ENCODE measurements at places on chromosomes 3 and 15.
A peak's percentile ranks its signal among the peaks of the same experiment; 100 is the strongest.

- DNase-seq, result no peak
Observed at GRCh38 chr15:42602501-42602900, 27.1 kb downstream of the STARD9 start.

DNA sequence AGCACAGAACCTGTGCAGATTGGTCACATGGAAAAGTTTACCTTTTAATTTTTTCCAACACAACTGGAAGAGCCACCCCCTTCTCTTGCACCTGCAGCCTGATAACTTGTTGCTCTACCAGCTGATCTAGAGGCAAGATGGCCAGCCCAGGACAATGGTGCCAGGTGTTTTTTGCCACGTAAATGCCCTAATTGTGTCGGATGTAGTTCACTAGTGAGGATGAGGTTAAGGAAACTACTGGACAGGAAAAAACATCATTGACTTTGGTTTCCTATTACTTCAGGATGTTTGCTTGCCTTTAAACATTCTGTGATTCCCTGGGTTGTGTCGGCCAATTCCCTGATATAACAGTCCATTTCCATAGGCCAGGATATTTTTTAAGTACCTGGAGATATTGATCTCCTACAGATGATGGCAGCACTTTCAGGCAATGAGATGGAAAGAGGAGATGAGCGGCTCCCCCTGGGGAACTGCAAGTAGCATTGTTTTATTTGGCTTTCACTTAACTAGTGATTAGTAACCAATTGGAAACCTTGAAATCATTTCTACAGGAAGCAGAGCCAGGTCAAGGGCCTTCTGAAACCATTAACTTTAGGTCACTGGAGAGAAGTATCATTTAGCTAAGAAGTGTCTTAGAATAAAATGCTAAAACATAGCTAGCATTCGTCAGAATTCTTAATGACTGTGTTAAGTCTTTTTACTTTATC is 72.5 kb downstream of the OSBPL10 start:
- no peak for DNase-seq

GRCh38 chr3:88460369-88460768 is 310.6 kb downstream of the C3orf38 start:
- DNase-seq, result no peak

DNA sequence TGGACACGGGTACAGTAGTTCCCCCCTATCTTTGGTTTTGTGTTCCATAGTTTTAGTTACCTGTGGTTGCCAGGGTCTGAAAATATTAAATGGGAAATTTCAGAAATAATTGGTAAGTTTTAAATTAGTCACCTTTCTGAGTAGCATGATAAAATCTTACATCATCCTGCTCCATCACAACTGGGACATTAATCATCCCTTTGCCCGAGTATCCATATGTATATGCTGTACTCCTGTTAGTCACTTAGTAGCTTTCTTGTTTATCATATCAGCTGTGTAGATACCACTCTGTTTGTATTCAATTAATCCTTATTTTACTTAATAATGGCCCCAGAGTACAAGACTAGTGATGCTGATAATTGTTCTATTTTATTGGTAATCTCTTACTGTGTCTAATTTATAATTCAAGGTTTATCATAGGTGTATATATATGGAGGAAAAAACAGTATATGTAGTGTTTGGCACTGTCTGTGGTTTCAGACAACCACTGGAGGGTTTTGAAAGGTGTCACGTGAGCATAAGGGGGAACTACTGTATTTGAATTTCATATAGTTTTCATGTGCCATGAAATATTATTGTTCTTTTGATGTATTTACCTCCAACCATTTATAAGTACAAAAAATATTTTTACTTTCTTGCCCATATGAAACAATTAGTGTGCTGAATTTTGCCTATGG is 41.4 kb downstream of the CTDSPL2 start:
- no peak for DNase-seq

- no peak for DNase-seq
Observed at GRCh38 chr3:161551697-161552096, 55.1 kb downstream of the OTOL1 start.

- no peak for DNase-seq
Observed at GRCh38 chr3:65581313-65581712, 457.4 kb downstream of the MAGI1 start.

DNA sequence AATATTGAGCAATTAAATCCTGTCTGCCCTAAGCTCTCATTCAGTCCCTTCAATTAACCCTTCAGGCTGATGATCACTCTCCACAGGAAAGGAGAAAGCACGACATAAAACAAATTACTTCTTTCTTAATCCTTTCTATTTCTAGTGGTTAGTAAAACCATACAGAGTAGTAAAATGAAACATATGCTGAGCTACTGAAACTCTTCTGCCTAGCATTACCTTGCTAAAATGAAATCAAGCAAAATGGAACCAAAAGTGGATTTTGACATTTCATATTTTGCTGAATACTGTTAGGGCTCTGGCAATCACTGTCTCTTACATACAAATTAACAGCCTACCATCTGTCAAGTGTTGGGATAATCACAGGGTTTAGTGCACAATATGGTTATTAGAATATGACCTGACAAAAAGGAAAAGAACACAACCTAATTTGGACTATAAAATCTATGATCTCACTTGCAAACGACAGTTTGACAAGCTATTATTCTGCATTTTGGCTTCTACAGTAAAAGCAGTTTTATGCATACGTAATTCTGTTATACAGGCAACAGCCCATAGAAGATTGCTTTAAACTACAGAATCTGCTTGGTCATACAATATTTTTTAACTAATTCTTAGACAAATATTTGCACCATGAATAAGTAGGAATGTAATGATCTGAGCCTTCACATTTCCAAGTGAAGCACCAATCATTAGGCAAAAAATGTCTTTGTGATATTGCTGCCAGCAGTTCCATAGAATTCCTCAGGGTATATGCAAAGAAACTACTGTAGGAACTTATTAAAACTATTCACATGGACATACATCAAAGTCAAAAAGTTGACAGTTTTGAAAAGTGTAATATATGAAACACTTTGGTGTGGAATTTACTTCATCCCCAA is 105.0 kb downstream of the FHIT start:
- DNase-seq, result no peak

DNA sequence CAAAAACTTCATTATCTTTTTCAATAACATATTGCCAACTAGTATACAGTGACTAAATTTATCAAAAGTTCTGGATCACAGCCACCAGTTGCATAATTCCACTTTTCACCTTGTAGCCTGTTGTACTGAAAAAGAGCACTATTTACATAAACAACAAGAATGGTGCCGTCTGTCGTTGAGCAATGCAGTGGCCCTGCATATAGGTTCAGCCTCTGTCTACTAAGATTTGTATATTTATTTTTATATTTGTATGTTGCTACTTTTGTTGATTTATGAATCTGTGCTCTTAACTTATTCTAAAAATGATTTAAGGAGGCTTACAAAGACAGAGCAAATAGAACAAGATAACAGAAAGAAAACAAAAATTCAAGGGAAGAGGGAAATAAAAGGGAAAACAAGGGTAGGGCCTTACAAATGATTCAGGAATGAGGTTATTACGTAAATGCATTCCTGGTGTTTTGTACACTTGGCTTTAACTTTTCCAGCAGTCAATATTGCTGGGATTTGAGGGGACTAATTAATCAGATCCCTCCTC is 257.6 kb upstream of the STT3B start:
- no peak for DNase-seq

DNA sequence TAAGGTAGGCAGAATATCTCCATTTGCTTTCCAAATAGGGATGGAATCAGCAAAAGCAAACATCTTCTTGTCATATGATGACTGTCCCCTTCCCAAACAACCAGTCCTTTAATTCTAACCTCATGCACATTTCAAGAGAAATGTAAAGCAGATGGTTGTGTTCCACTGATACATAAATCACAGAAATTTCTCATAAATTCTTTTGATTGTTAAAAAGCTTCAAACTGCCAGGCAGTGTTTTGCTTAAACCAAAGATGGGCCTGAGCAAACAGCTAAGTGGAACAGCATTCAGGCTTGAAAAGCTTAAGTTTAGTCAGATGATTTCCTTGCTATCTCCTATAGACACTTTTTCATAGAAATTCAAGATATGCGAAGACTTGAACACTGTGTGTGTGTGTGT is 74.3 kb upstream of the SOX2 start:
- DNase-seq, result no peak

GRCh38 chr3:124034844-124035152 is 42.9 kb upstream of the ROPN1 start:
- DNase-seq, result no peak

DNA sequence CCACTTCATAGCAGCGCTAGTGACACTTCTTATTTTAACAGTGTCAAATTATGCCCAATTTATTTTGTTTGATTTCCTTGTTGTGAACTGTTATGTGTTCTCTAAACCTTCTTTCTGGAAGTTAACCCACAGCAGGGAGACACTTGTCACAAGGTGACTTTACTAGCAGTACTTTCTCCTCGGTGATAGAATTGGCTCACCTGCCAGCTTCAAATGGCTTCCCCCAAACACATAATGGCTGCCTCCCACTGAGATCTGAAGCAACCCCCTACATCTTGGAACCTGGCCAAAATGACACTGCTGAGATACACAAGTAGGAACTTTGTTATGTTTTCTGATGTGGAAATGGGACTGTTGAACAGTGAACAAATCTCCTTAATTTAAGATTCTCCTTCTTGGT is 238.8 kb upstream of the DPH6 start:
- DNase-seq, result no peak

DNA sequence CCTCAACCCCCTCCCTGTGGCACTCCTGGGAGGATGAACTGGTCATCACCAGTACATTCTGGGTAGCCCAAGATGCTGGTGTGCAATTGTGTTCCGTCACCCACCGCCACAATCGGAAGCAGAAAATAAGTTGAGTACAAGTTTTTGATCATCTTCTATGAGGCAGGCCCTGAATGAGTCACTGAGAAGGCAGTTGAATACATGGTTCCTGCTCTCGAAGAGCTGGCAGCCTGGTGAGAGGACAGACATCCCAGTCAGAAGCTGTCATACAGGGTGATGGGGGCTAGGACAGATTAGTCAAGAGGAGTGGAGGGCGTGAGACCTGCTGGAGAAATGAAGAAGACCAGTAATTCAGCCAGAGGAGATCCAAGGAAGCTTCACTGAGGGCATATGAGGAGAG is 6.2 kb downstream of the CEMIP start:
- DNase-seq, result no peak

- no peak for DNase-seq
Observed at GRCh38 chr3:143840636-143841035, 7.6 kb downstream of the SLC9A9 start.

GRCh38 chr3:125154800-125155269 is 57.7 kb downstream of the SLC12A8 start:
- peak; percentile 11 for DNase-seq

DNA sequence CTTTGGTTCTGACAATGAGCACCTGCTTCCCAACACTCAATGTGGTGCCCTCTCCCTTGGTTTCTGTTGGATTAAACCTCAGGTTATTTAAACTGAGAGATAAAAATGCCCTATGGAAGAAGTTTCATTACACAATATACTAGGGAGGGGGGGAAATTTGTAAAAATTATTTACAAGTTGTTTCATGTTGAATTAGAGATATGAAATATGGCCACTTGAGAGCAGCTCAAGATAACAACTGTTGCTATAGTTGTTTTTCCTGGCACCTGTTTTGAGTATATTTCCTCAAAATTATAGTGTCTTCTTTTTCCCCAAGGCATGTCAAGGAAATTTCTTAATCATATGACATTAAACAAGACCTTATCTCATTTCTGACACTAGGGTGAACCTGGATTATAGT is 101.7 kb upstream of the COL6A5 start:
- DNase-seq, result no peak

DNA sequence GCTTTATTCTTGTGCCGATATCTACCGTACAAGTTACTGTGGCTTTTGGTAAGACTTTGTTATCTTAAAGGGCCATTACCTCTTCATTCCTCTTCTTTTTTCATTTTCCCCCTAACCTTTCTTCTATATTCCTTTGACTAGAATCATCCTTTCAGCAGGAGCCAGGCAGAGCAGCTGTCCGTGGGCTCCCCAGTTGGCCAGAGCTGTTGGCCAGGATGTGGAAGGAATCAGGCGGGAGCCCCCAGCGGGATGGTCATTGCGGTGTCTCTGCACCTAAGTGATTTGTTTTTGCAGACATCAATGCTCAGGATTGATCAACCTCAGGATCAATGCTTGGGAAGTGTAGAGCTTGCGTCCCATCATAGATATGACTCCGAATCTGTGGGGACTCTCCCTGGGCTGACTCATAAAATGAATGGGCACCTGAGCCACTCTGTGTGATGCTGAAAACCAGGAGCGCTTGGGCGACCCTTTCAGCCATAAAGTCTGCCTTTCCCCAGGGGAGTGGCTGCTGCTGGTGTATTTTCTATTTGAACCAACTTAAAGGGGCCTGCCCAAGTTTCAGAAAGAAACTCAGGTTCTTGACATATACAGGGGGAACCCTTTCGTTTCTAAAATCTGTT is 21.7 kb downstream of the APBA2 start:
- no peak for DNase-seq

- DNase-seq, result no peak
Observed at GRCh38 chr3:94912656-94913055, 849.8 kb downstream of the NSUN3 start.

DNA sequence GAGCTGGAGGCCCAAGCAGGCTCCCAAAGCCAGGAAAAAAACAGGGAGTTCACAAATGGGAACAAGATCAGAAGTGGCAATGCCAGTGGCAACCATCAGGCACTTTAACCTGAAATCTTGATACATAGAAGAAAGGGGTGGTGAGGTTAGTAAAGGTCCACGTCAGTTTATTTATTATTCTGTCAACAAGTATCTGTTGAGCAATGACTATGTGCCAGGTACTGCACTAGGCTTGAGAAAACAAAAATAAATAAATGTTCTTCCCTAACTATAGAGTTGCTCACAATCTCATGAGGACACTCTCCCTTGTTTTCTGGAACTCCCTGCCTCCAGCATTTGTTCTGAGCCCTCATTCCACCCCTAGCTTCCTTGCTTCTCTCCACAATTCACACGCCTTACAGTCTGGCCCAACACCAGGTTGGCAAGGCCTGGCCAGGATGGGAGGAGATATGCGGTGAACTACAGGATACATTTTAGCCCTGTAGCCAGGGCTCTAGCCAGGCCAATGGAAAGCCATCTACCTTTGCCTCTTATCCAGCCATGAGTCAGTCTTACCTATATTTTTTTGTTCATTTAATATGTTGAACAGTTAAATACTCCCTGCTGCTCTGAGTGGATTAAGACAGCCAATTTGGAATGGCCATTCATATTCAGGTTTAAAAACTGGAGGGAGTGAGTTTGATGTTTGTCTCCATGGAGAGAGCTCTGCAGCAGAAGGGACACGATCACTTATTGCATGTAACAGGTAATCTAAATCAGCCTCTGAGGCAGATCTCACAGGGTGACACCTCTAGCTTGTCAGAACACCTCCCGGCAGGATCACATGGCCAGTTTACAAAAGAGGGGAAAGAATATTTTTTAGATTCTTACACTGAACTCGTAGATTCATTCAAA is 161.9 kb upstream of the ATP11B start:
- no peak for DNase-seq

All from activated T-cell treated with anti-CD3 and anti-CD28 coated beads for 48 hours (primary cell).